ENCODE measurements at places on chromosomes 6 and 20. TPM values are rescaled to one million over a fixed set of nuclear protein-coding genes. Genes with fewer than 3 reads are reported as not detected.

Gene PI3
- not detected for total RNA-seq

Gene KCNK17
- not detected for total RNA-seq

DNA sequence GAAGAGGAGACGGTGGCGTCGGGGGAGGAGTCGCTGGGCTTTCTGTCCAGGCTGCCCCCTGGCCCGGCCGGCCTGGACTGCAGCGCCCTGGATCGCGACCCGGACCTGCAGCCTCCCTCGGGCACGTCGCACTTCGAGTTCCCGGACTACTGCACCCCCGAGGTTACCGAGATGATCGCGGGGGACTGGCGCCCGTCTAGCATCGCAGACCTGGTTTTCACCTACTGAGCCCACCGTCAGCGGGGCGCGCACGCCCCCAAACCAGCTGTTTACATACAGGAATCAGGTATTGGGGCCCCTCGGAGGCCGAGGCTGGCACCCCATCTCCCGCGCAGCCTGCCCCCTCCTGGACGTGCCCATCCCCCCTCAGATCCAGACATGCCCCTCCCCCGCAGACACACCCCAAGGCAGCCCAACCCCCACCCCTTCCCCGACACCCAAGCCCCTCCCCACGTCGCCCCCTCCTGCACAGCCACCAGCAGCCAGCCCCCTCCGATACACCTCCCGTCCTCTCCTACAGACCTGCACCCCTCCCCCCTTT is 1.4 kb downstream of the SOX12 start:
- DNase-seq, result no peak

GRCh38 chr6:132400883-132401617 is at the start of gene MOXD1:
MOXD1 (minus strand) TSS chr6:132401475; CDS start chr6:132401426, 49 bp downstream.
- peak; percentile 81 for DNase-seq

DNA sequence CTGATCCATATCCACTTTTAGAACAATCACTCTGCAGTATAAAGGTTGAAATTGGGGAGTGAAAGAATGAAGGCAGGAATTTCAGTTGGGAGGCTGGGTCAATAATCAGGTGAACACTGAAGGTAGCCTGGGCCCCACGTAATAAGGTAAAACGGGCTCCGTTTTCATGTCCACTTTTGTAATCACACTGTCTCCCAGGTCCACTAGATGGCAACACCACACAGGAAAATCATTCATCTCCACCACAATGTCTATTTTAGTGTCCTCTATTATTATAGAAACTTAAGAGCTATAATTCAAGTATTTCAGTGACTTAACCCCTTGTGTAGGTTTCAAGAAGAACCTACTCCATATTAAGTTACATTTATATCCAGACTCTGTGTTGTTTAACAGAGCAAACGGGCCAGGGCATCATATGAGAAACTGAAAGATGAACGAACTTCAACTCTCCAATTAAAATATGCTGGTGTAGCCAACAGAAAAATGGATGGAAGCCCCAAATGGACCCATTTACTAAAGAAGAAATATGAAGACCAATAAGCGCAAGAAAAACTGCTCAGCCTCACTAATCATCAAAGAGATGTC is 45.9 kb upstream of the MC3R start:
- no peak for DNase-seq

GRCh38 chr6:119020597-119021561 is 57.6 kb downstream of the FAM184A start:
- DNase-seq, result no peak

- no peak for DNase-seq
Observed at GRCh38 chr20:44217342-44218092, 6.9 kb upstream of the OSER1 start.

GRCh38 chr6:157550114-157550989 is 169.4 kb downstream of the ZDHHC14 start:
- DNase-seq, result no peak

All from chondrocyte (in vitro differentiated cells).